ENCODE measurements at places on chromosomes 5 and 9.

- DNase-seq: no peak
Observed at GRCh38 chr9:99178912-99179872, 42.5 kb downstream of the ALG2 start.

DNA sequence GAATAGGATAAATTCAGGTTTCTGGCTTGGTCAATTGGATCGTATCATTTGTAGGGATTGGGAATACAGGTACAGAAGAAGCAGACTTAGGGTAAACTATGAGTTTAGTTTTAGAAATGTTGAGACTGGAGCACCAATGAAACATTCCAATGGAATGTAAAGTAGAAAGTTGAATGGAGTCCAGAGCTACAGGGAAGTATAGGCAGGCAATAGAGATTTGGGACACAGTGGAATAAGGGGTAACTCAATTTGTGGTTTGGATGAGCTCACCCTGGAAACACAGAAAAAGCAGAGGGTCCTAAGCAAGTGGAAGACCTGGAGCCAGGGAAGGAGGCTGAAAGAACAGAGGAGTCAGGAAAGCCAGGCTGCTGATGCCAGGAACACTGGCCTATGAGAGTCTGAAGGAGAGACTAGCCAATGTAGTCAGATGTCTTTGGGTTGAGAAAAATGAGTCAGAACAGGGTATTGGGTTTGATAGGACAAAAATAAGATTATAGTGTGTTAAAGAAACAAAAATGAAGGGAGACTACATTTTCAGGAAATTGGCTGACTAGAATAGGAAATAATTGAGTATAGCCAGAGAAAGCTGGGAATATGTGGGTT lies 72.8 kb downstream of the STARD4 start:
- no peak for DNase-seq

DNA sequence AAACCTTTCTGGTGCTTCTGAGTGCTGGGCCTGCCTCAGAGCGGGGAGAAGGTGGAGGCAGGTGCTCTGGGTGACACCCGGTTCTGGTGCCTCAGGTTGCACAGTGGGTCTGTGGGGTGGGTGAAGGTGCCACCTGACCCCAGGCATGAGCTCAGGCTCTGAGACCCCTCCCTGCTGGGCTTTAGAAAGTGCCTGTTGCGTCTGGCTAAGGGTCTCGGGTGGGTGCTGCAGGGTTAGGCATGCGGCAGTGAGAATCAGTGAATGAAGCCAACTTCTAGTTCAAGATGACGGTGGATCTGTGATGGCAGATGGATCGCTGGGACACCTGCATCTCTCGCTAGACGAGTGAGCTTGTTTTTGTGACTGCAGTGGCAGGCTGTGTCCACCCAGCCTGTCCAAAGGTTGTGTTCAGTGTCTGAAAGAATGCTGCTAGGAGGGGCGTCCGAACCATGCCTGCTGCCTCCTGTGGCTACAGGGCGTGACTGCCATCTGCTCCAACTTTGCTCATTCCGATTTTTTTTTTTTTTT lies 5.0 kb downstream of the SQSTM1 start:
- DNase-seq: no peak

- no peak for DNase-seq
Observed at GRCh38 chr9:37383393-37383792, 39.1 kb upstream of the GRHPR start.

GRCh38 chr9:124879226-124879625 lies 17.3 kb downstream of the ARPC5L start:
- DNase-seq: no peak

- DNase-seq: no peak
Observed at GRCh38 chr5:115369430-115370144, 73.1 kb upstream of the CCDC112 start.

DNA sequence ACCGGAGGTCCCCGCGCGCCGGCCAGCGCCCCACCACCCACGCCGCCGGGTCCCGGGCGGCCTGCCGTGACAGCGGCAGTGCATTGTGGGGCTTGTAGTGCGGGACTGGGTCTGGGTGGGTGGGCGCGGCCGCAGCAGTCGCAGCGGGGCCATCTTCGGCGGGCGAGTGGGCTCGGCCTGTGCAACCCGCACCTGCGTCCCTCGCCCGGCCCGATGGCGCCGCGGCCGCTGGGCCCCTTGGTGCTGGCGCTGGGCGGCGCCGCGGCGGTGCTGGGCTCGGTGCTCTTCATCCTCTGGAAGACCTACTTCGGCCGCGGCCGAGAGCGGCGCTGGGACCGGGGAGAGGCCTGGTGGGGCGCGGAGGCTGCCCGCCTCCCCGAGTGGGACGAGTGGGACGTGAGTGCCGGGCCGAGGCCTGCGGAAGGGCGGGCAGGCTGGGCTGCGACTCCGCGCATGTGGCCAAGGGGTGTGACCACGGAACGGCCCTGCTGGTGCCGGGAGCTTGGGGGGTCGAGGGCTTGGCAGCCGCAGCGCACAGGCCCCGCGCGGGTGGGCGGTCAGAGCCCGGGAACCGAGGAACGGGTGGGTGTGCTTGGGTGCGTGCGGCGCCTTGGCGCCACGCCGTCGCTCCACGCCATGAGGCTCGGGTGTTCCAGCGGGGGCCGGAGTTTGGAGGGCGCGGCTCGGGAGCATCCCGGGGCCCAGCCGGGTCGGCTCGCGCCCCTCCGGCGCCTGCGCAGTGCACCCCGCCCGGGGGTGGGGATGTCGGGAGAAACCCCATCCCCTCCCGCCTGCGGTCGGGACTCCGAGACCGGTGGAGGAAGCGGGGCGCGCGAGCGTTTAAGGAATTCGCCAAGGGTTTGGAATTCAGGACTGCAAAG lies at the start of gene ARL10:
Gene ARL10 (plus strand): TSS at position 137 of the 881 bp plus-strand sequence. CDS start 77 bp downstream, at position 214.
- DNase-seq: no peak

DNA sequence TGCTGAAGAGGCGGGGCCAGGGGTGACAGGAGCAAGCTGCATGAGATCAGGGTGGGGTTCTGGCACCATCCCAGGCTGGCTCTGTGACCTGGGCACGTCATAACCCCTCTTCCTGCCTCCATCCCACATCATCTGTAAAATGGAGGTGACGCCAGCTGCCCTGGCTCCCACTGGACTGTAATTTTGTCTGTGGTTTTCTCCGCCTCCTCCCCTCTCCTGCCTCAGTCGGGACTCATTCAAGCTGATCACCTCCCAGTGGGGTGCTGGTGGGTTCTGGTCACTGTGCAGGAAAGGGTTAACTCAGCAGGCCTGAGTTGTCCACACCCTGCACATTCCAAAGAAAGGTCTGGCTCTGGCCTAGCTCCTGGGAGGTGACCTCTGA lies 128.2 kb downstream of the RXRA start:
- DNase-seq: no peak

DNA sequence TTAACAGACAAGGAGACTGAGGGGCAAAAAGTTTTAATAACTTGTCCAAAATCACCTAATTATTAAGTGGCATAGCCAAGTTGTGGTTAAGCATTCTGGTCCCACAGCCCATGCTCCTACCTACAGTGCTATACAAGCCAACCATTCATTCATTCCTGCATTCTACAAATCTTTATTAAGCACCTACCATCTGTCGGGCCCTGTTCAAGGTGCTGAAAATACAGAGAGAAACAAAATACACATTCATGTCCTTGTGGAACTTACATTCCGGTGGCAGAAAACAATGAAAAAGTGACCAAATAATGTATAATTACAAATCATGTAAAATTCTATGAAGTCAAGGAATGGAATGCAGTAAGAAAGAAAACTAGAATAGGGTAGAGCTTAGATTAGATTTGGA lies 27.8 kb upstream of the CDH6 start:
- no peak for DNase-seq
